ENCODE measurements at places on chromosomes 2 and 18. TPM values are rescaled to one million over a fixed set of nuclear protein-coding genes. Genes with fewer than 3 reads are reported as not detected.

Gene CCDC74B
- 6.7 TPM for total RNA-seq

Gene PLB1
- 5.3 TPM for total RNA-seq

Gene PDCD1
- total RNA-seq = not detected

Gene AMMECR1L
- total RNA-seq = 11.4 TPM

Gene CRYBA2
- 0.91 TPM for total RNA-seq

Gene HMSD
- total RNA-seq = 2.1 TPM

Gene CNGA3
- 1.4 TPM for total RNA-seq

Gene CROCC2
- total RNA-seq = not detected

Gene TCF23
- total RNA-seq = not detected

Gene ALLC
- not detected for total RNA-seq

Gene CCDC121
- total RNA-seq = 4.8 TPM

Gene PLEKHM3
- 76.1 TPM for total RNA-seq

Gene TEX261
- total RNA-seq = 34.7 TPM

Gene RPS27A
- 309 TPM for total RNA-seq

Gene MAP3K19
- 0.65 TPM for total RNA-seq

Gene GRHL1
- 4.3 TPM for total RNA-seq

Gene ZDBF2
- 58.1 TPM for total RNA-seq

Gene CYB5A
- total RNA-seq = 34.3 TPM

Gene TNFRSF11A
- total RNA-seq = 11.8 TPM

Gene POTEC
- total RNA-seq = not detected

Gene TSPYL6
- 0.44 TPM for total RNA-seq

Gene RAX
- 0.14 TPM for total RNA-seq

Gene IL36A
- not detected for total RNA-seq

Gene RAD51AP2
- 1.2 TPM for total RNA-seq

Gene REG3A
- total RNA-seq = not detected

Measured in dorsolateral prefrontal cortex (tissue), 122 donors.